Right atrium auricular region (tissue), 2 donors: ENCODE measurements at places on chromosomes 16 and 17.
A peak's percentile ranks its signal among the peaks of the same experiment; 100 is the strongest.

GRCh38 chr16:951660-952301, 19.0 kb downstream of the LMF1 start:
- no peak for DNase-seq

GRCh38 chr17:28896491-28896883, 1.0 kb downstream of the FLOT2 start:
- no peak for DNase-seq

DNA sequence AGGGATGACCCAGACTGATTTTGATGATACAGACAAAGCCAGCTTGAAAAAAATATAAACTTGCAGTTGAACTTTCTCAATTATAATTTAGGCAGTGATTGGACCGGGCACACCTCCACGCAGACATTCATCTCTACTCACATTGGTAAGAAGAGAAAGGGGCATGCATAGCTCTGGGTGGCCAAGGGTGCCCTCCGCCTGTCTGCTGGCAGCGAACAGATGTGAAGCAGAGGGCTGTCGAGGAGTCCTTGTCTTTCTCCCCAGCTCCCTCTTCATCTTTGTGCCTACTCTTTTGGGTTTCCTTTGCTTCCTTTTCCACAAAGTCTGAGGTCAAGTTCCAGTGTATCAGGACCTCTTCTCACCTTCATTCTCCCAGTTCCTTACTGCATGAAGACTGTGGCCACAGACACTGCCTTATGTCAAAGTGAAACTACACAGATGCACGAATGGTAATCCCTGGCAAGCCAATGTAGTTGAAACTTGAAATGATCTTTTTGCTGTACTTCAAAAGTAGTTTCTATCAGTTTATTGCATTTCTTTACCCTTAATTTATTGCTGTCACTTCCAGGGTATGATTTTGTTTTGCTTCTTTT, 343.7 kb upstream of the SOX9 start:
- no peak for DNase-seq

DNA sequence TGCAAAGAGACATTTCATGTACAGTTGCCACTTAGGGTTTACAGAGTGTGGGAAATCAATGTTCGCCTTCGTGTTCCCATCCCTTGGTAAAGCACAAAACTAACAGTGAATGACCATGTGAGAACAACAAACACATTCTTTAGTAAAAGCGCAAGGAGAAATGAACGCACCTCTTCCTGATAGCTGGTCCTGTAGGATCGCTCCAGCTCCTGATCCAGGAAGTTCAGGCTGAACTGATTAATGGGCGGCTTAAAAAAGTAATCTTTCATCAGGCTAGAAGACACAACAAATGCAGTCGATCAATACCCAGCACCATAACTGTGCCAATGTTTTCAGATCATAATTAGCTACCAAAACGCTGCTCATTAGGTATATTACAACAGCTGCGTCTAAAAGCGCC, 108.3 kb upstream of the CREBBP start:
- DNase-seq: no peak

DNA sequence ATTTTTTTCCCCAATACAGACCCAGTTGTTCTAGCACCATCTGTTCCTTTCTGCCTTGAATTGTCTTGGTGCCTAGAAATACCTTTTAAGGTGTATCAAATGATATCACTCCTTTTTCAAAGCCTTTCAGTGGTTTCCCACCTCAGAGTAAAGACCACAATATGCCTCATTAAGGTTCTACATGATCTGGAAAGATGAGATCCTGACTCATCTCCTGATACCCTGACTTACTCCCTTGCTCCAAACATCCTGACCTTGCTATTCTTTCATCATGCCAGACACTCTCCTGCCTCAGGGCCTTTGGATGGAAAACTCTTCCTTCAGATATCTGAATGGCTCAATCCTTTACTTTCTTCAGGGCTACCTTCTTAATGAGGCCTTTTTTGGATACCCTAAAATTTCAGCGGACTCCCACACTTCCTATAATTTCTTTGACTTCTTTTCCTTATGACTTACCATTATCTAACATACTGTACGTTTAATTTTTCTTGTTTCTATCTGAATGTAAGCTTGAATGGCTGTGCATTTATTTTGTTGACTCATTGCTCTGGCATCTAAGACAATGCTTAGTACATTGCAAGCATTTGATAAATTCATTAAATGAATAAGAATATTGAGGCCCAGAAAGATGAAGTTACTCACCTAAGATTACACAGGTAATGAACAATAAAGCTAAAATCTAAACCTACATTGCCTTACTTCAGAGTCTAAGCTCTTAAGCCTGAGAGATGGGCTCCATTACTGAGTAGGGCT, 19.2 kb downstream of the FLOT2 start:
- DNase-seq: no peak

DNA sequence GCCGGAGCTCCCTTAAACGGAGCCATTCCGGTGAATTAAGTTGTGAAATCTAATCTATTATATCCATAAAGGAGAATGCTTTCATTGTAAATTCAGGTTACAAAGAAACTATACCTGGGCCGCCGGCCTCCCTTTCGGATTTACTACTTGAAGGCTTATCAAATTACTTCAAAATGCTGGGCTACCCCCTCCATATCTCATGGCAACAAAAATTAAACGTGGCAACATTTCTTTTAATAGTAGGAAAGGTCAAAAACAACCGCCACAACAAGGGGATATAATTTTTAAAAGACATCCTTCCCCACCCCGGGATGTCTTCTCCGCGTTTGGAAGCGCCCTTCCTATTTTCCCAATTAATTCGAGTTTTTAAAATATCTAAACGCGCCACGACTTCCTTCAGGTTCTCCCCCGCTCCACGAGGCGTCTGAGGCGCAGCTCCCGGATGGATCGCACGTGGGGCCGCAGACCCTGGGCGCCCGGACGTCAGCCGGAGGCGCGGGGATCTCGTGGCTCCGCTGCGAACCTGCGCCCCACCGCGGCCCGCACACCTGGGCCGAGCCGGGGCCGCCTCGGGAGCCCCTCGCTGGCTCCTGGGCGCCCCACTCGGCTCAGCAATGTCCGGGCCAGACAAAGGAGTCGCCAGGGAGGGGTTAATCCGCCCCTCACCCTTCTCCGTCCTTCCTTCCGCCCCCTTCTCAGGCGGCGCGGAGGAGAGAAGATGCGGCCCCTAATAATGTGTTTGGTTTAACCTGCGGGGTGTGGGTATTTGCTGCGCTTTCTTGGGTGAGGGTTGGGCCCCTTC, 47.4 kb upstream of the SLC38A10 start:
- no peak for DNase-seq

GRCh38 chr17:69358688-69359596, 32.0 kb upstream of the ABCA5 start:
- DNase-seq: no peak

DNA sequence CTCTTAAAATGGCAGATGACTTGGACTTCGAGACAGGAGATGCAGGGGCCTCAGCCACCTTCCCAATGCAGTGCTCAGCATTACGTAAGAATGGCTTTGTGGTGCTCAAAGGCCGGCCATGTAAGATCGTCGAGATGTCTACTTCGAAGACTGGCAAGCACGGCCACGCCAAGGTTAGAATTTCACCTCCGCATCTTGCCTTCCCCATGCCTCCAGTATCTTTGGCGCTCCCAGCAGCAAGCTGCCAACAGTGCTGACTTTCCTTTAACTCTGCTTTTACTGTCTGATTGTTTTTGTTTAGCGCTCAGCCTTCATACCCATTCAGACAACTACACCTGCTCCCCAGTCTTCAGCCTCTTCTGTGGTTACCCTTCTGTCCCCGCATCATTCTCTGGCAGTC, 2.2 kb downstream of the EIF5A start:
- DNase-seq: no peak

DNA sequence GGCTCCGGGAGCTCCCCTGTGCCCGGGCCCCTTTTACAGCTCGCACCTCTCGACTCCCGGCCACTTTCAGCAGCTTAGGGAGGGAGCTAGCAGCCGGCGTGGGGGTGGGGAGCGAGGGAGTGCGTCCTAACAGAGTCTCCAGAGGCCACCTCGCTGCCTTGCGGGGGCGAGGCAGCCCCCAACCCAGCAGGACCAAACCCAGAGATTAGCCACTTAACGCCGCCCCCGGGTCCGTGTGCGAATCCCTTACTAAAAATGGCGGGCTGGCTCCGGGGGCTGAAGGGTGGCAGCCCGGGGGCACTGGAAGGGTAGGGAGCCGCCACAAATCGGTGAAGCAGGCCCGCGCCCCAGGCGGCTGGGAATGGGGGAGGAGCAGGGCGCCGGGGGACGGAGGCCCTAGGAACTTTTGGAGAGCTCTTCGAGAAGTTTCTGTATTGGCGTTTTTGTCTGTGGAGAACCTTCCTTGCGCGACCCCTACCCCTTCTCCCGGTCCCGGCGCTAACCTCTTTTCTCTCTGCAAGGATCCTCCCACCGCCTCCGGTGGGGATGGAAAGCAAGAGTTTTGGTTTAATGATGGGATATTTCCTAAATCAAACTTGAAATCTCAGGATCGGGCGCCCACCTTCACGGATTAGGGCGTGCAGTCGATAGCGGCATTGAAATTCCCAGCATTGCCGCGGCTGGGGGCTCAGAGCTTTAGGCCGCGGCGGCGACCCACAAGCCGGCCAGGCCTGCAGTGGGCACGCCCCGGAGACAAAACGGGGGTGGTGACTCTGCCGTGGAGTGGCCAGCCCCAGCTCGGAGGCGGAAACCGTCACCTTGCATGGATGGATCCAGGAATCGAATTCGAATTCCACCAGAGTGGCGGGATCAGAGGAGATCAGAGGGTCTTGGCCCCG, 793 bp upstream of the IRX3 start:
- DNase-seq: no peak

DNA sequence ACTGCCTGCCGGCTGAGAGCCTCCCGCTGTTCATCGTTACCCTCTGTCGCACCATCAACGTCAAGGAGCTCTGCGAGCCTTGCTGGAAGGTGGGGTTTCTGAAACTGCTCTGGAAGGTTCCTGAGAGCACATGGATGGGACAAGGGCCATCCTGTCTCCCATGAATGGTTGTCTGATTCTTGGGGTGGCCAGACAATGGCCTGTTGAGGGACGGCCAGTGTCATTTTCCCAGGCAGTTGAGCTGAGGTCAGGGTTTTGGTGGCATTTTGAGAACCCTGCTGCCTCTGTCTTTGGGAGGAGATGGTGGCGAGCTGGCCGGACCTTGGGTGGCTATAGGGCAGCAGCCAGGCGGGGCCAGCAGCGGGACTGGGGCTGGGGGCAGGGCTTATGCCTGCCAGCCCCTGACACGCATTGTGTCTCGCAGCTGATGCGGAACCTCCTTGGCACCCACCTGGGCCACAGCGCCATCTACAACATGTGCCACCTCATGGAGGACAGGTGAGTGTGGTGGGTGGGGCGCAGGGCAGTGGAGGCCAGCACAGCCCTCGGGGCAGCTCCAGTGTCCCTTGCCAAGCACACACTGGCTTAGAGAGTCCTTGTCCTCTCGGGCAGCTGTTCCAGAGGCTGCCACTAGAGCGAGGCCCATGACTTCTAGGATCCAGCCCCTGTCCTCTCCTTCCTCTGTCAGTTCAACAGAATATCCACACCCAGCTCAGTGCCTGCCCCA, 9.1 kb downstream of the TSC2 start:
- no peak for DNase-seq

GRCh38 chr17:62703776-62704380, 76.4 kb downstream of the MRC2 start:
- DNase-seq: peak; percentile 69

GRCh38 chr17:15130426-15130825, 134.7 kb downstream of the PMP22 start:
- no peak for DNase-seq

DNA sequence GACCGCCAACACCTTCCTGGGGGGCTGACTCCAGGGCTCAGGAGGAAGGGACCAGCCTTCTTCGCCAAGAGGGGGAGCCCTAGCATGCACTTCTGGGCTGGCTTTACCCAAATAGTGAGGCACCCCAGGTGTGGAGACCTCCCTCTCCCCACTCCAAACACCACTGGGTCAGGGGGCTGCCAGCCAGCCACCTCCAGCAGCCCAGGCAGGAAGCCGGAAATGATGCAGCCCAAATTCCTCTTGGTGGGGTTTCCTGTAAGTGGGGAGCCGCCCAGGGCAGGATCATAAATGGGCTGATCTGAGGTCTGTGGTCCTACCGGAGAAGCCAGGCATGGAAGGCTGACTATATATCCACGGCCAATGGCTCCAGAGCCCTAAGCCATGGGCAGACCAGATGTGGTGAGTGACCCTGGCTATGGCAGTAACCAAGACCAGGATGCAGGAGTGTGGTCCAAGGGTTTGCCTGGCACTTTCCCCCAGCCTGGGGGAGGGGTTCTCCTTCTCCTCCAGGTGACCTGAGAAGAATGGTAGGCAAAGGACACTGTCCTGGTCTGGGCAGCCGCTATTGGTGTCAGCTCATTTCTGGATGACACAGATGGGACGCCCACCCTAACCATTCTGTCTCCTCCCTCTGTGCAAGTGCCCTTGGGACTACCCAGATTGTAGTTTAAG, 4.2 kb downstream of the GIT1 start:
- no peak for DNase-seq

DNA sequence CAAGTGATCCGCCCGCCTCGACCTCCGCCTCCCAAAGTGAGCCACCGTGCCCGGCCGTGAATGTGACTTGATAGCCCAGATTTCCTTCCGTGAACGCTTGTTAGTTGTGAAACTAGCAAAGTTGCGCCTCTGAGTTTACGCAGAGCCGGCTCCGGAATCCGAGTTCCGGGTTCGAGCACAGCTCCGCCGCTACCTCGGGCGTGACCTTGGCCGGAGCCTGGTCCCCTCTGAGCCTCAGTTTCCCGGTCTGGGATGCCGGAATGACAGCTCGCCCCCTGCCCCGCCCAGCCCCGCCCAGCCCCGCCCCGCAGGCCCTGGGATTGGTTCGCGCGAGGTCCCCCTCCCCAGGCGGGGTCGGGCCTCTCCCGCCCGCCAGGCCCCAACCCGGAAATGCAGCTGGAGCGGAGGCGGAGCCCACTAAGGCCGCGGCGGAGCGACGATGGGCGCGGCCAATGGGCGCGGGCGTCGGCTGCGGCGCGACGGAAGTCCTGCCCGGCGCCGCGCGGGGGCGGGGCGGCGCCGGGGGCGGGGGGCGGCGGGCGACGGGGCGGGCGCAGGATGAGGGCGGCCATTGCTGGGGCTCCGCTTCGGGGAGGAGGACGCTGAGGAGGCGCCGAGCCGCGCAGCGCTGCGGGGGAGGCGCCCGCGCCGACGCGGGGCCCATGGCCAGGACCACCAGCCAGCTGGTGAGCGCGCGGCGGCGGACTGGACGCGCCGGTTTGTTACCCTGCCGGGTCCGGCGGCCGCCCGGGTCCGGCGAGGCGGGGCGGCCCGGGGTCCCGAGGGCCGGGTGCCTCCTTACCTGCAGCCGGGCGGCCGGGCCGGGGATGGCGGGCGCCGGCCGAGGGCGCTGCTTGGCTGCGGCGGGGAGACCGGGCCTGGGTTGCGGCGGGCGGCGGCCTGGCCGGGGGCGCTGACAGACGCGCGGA, at the start of gene PDPK1:
Gene PDPK1, plus strand, starts transcription at position 571 of the 929 bp plus-strand sequence. Its CDS starts 92 bp downstream, at position 663.
- peak; percentile 90 for DNase-seq

- no peak for DNase-seq
Observed at GRCh38 chr17:50134206-50135110, 4.5 kb upstream of the SAMD14 start.
